ENCODE measurements at places on chromosomes 11 and 22.

- no peak for DNase-seq
Observed at GRCh38 chr11:42255906-42256305, 796.5 kb upstream of the LRRC4C start.

GRCh38 chr11:28117712-28118111, 9.5 kb downstream of the METTL15 start:
- no peak for DNase-seq

DNA sequence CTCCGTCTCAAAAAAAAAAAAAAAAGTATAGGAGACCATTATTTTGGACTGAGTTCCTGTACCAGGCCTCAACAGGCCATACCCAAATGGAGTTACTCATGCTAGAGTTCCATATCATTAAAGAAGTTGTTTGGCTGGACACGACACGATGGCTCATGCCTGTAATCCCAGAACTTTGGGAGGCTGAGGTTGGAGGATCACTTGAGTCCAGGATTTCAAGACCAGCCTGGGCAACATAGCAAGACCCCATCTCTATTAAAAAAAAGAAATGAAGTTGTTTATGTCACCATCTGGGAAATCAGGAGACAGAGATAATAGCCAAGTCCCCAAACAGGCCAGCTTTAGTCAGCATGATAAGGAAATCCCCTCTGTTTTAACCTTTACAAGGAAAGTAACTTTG, 6.7 kb upstream of the FNBP4 start:
- DNase-seq = no peak

GRCh38 chr22:36935313-36935610, 21.8 kb downstream of the CSF2RB start:
- DNase-seq = no peak

- DNase-seq = peak; percentile 34
Observed at GRCh38 chr22:32660292-32660691, 141.2 kb upstream of the TIMP3 start.

- DNase-seq = no peak
Observed at GRCh38 chr11:128411812-128412211, 175.5 kb downstream of the ETS1 start.

DNA sequence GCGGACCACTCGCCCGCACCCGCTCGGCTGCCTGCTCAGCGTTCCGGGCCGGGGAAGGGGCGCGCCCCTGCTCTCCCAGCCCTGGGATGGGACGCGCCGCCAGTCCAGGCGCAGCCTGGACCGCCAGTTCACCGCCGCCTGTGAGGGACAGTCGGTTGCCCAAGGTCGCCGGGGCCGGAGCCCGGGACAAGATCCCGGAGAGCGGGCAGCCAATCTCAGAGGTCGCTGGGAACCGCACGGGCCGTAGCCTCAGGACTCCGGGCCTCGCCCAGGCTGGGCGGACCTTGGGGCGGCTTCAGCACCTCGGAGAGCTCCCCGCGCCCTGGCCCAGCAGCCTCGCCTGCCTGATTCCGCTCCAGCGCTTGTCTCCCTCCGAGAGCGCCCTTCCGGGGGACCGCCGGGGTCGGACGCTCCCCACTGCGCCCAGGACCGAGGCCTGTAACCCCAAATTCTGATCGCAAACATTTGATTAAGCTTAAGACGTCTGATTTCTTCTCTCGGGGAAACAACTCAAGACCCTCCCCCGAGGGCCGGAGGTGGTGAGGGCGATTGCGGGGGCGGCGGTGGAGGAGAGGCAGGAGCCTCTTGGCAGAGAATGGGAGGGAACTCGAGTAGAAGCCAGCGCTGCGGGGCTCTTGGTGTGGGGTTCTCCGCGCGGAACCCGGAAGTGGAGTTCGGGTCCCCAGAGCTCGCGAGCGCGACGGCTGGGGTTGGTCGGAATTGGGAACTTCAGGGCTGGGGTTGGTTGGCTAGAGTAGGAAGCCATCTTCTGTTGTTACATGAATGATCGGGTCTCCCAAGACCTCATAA, 1.1 kb upstream of the CHRM4 start:
- DNase-seq = peak; percentile 80

GRCh38 chr11:100821198-100821597, 134.1 kb downstream of the ARHGAP42 start:
- DNase-seq = no peak

DNA sequence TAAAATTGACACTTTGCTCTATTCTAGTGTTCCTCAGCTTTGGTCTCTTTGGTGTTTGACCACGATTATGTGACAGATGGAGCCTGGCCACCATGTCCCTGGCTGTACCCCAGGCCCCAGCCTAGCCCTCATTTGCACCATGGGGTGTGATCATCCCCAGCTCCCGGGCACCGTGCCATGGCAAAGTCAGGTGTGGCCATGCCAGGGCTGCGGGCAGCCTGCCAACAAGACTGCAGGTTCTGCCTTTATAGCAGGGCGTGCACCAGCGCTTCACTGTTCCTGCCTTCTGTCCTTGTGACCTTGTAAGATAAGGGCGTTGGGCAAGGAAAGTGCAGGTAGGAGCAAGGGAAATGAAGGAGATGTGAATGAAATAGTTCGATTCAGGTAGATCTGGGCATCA, 22.4 kb upstream of the APOBEC3A start:
- no peak for DNase-seq

- no peak for DNase-seq
Observed at GRCh38 chr22:27100789-27101188, 443.4 kb downstream of the MIAT start.

DNA sequence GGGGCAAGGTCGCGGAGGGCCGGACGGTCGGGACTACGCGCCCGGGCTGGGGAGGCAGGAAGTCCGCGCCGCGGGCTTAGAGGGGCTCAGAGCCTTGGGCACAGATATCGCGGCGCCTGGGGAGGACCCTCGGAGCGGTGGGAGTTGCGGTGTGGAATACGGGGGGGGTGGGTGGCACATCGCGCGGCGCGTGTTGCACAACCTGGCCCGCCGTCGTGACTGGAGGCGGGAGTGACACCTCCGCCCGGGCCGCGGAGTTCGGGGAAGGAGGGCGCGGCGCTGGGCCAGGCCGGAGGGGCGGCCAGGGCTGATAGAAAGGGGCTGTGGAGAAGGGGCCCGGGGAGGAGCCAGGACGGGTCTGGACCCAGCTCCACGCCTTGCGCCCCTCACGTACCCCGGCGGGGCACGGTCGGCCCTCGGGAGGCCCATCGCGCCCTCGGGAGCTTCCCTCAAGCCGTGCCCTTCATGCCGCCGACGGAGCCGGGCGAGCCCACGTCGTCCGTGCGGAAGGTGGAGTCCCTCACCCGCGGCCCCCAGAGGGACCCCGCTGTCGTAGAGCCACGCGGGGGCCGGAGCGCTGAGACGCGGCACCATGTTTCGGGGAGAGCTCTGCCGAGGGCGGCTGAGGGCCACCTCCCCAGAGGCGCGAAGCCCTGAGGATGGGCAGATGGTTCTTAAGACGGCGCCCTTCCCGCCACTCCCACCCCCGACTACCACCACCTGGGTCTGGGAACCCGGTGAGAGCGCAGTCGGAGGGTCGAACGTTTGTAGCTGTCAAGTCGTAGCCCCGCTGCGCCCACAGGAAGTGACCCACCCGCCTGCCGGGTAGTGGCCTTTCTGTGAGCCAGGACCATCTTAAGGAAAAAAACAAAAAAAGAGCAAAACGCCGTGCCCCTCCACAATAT, 729 bp downstream of the IL17RA start:
- no peak for DNase-seq

DNA sequence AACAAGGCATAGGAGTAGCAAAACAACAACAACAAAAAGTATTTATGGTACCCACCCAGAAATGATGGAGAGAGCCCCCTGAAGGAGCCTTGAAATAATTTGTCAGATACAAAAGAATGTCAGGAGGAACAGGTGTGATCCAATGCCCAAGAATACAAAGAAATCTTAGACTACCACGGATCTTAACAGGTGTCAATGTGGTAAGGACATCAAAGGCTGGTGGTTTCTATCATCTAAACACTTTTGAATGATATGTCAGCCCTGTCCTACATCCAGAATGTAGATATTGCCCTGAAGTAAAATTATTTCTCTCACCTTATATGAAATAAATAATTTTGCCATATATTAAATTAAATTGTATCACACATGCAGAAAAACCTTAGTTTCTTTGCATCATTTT, 386.4 kb upstream of the ANO5 start:
- DNase-seq = no peak

All from RKO (cell line).